Karpas-422 (cell line): ENCODE measurements at places on chromosomes 2 and 18. TPM values are rescaled to one million over a fixed set of nuclear protein-coding genes. Genes with fewer than 3 reads are reported as not detected.

The SLC9A2 gene
- total RNA-seq: not detected in 2 replicates

The SIX3 gene
- total RNA-seq: not detected in 2 replicates

DNA sequence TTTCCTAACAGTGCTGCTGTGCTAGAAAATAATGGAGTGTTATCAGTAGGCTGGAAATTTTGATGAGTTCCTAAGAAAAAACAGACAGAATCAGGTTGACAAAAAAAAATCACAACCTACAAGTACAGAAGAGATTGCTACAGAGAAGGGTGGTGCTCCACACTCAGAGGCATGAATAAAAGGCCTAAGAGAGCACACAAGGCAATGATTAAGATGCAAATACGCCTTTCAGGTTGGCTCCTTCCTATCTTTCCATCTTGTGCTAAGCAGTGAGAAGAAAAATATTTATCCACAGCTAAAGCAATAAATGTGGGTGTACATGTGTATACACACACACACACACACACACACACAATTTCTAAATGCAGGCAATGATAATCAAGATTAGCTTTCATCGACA, 130.6 kb upstream of the UBE2E3 start:
- no peak overlapping the region for H3K27ac ChIP-seq
- H3K27me3 ChIP-seq: no peaks in the 10 kb centered on the region
- no peak for DNase-seq
- no peak overlapping the region for H3K4me3 ChIP-seq
- H3K4me1 ChIP-seq: no peaks in the 10 kb centered on the region
- no peaks in the 10 kb centered on the region for H3K36me3 ChIP-seq

DNA sequence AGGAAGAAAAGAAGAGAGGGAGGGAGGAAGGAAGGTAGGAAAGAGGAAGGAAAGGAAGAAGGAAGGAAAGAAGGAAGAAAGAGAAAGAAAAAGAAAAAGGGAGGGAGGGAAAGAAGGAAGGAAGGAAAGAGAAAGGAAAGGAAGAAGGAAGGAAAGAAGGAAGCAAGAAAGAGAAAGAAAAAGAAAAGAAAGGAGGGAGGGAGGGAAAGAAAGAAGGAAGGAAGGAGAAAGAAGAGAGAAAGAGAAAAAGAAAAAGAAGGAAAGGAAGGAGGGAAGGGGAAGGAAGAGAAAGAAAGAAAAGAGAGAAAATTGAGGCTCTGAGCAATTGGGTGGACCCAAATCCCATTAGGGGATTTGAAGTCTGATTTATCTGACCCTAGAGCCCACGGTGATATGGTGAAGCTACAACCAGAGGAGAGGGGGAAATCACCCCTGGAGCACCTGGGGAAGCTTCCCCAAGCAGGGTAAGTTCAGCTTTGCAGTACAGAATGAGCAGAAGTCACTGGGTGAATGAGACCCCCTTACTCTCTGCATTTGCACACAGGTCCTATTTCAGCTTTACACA, 177.6 kb upstream of the BCL2L11 start:
- no peaks in the 10 kb centered on the region for H3K4me1 ChIP-seq
- no peak for DNase-seq
- H3K36me3 ChIP-seq: no peaks in the 10 kb centered on the region
- no peak overlapping the region for H3K4me3 ChIP-seq
- no peaks in the 10 kb centered on the region for H3K27me3 ChIP-seq
- no peak overlapping the region for H3K27ac ChIP-seq

The GAL3ST2 gene
- total RNA-seq: not detected in 2 replicates

The GNAL gene
- total RNA-seq: not detected in 2 replicates

DNA sequence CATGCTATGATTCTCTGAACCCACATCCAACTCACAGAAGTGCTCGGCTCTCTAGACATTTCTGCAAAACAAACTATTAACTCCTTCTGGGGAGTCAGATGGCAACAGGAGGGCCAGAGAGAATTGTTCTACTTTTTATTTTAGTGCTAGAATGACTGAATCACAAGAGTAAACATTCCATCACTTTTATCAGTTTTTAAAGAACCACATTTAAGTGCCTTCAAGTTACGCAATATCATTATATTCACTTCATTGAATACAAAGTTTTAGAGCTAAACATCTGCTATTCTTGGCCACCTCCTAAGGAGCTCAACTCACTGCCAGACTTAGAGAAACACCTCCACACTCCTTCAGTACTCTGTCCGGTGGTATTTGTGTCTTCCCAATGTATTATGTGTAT, 22.4 kb downstream of the B4GALT6 start:
- no peak overlapping the region for H3K27ac ChIP-seq
- H3K4me1 ChIP-seq: peaks cover 21% of the 10 kb centered on the region
- no peak for DNase-seq
- no peaks in the 10 kb centered on the region for H3K36me3 ChIP-seq
- no peaks in the 10 kb centered on the region for H3K27me3 ChIP-seq
- no peak overlapping the region for H3K4me3 ChIP-seq

DNA sequence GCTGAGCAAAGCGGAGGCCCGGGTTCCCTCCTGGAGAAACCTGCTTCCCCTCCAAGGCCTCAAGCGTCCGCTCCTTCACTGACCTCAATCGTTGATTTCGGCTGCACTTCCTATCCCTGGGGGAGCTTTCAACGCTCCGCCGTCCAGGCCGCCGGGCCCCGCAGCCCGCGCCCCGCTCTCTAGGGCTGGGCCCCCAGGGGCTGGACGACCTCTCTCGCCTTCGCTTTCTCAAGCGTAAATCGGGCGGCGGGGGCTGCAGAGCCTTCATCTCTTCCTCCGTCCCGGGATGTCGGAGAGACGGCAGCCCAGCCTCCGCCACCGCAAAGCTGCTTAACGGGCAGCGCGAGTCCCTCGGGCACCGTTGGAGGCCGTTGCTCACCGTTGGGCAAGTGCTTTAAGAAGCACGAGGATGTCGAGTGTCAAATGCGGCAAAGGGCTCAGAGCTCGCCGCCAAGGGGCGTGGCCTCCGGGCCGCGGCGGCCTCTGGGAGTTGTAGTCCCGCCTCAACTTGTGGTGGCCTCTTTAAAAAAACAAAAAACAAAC, 8.5 kb downstream of the HES6 start:
- no peak overlapping the region for H3K27ac ChIP-seq
- H3K4me1 ChIP-seq: peaks cover 4% of the 10 kb centered on the region
- no peak for DNase-seq
- no peaks in the 10 kb centered on the region for H3K27me3 ChIP-seq
- no peaks in the 10 kb centered on the region for H3K36me3 ChIP-seq

- H3K4me3 ChIP-seq: no peak overlapping the region
- H3K36me3 ChIP-seq: no peaks in the 10 kb centered on the region
- no peak for DNase-seq
- no peaks in the 10 kb centered on the region for H3K4me1 ChIP-seq
- no peak overlapping the region for H3K27ac ChIP-seq
These were observed 155.6 kb upstream of the GLI2 start for GRCh38 chr2:120579916-120580685.

The B3GNT7 gene
- 2.8 and 4.7 TPM in 2 replicates for total RNA-seq

DNA sequence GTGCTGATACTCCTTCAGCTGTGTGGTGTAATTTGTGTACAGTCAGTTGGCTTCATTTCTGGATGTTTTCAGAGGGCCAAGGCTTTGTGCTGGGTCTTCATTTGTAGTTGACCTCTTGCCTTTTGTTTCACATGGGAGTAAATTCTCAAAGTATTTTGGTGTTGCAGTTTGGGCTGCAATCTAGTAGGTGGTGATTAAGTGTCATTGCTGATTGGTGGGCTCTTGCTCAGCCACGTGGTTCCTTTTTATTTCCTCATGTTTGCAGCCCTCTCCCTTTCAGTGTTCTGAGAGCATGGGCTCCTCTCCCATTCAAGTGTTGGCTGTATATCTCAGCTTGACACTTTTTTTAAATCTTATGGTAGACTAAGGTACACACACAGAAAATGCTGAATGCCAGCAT, 96.8 kb downstream of the SNTG2 start:
- no peaks in the 10 kb centered on the region for H3K27me3 ChIP-seq
- peak; percentile 77 for DNase-seq
- no peaks in the 10 kb centered on the region for H3K36me3 ChIP-seq
- no peak overlapping the region for H3K4me3 ChIP-seq

The MYO1B gene
- total RNA-seq: not detected in 2 replicates

- no peaks in the 10 kb centered on the region for H3K36me3 ChIP-seq
- no peaks in the 10 kb centered on the region for H3K4me1 ChIP-seq
- no peaks in the 10 kb centered on the region for H3K27me3 ChIP-seq
- H3K4me3 ChIP-seq: no peak overlapping the region
These were observed 195.4 kb downstream of the SPP2 start for GRCh38 chr2:234245945-234246344.

The TUBA3E gene
- not detected in 2 replicates for total RNA-seq

DNA sequence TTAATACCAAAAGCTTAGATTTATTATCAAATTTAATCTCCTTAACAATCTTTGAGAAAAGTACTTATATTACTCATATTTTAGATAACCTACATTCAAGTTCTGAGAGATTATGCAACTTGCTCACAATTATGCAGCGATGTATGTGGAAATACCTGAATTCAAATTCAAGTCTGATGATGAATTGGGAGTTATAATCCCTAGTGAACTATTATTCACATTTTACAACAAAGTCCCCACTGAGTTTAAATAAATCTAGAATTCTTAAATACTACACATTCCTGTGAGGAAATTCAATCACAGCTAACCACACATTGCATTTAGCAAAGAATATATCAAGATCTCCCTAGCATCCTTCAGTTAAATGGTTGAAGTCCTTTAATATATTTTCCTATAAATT, 278.4 kb downstream of the NOL4 start:
- no peaks in the 10 kb centered on the region for H3K27me3 ChIP-seq
- H3K4me3 ChIP-seq: no peak overlapping the region
- DNase-seq: no peak
- H3K27ac ChIP-seq: no peak overlapping the region
- H3K4me1 ChIP-seq: no peaks in the 10 kb centered on the region
